Amniotic stem cell (primary cell): ENCODE measurements at places on chromosomes 3 and 15.

DNA sequence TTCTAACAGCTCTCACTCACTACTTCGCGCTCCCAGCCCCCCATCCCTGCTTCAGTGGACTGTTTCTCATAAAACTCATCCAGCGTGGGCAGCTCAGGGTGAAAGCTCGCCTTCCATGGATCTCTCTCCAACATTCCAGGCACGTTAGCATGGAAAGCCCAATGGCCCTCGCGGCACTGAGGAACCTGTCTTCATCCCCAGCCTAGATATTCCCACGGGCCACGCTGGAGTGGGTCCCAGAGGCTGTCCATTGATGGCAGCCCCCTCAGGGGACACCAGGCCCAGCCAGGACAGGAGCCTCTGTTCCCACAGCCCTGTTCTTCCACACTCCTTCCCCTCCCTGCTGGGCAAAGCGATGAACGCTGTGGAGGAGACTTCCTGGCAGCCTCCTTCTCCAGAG lies 121.1 kb downstream of the SEC22A start:
- DNase-seq: no peak

DNA sequence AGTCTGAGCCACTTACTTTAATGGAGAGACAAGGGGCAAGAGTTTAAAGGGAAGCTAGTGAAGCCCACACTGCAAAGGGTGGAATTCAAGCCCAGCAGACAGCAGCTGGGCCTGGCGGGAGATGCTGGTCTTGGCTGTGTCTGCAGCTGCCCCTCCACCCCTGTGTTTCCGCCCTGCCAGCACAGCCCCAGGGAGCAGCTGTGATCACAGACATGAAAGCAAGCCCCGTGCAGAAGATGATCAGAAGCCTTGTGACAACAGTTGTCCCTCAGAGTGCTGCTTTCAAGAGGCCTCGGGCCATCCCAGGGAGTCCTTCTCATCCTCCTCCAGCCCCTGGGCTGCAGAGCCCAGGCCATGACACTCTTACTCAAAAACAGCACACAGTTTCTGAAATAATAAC lies 24.1 kb upstream of the SLC6A1 start:
- DNase-seq: no peak

DNA sequence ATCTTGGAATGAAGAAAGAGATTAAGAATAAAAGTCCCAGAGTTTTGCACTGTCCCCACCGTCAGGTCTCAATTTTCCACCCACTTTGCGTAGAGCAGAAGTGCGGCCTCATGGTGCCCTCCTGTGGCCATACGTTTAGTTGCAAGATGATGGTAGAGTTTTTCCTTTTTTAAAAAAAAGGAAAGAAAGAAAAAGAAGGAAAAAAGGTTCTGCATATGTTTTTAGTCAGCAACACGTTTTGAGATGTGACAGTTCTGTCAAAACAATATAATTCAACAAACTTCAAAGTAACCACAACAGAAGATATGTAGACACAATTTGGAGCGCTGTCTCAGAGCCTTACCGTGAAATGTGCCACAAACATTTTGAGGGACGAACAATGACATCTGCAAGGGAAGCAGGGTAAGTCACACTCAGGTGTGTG lies 24.6 kb downstream of the EBLN2 start:
- DNase-seq: no peak

GRCh38 chr3:14633819-14634424 lies 17.6 kb upstream of the CCDC174 start:
- no peak for DNase-seq

DNA sequence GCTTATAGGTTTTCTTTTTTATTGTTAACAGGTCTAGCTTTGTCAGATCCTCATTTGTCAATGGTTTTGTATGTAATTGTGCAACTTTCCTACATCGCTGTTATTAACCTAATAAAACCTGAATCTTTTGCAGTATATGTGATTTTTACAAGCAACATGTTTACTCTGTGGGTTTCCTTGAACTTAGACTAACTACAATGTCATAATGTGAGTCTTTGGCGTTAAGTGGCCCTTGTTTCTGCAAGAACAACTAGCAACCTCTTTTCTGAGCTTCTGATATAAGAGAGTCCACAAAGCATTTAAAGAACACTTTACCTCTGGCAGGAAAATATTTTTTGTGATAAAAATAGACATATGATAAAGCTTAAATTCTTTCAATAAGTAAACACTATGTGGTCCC lies 230.3 kb upstream of the CFAP20DC start:
- no peak for DNase-seq

DNA sequence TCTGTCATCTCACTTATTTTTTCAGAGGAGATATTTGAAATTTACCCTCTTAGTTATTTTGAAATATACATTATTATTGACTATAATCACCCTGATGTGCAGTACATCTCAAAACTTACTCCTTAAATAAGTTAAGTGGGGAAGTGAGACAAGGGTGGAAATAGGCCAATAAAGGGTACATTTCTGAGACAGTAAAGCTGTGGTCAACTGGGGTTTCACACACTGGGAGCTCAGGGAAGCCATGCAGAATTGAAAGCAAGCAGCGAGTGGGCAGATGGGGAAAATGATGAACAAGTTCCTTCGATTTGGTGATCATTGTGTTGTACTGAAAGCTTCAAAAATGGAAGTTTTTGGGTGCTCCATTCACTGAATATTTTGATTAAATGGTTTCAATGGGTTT lies 21.6 kb upstream of the MOBP start:
- DNase-seq: no peak

DNA sequence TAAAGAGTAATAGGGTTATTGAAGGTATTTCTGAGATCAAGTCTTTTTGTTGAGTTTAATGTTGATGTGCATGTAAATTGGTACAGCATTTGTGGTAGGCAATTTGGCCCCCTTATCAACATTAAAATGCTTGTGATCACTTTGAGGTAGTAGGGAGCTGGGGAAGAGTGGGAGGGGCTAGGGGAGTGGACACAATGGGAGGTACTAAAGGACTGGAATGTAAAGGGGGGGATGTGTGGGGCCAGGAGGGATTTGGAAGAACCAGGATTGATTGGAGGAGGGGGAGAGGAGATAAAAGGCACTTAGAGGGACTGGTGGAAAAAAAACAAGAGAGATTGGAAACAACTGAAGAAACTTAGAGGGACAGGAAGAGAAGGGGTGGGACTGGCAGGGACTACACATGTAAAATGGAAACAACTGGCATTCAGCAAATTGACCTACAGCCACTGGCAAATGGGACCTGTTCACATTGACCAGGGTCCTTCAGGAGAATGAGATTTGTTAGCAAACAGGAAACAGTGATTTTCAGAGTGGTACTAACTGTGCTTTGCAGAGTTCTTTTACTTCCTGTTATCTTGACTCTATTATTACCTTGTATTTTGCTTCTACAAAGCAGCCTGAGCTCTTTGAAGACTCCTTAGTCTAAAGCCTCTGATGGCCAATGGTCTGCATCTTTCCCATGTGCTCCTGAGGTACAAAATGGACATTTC lies 47.8 kb upstream of the ZBTB38 start:
- DNase-seq: no peak

- DNase-seq: no peak
These were observed 19.4 kb downstream of the CCDC32 start for GRCh38 chr15:40545457-40545856.

DNA sequence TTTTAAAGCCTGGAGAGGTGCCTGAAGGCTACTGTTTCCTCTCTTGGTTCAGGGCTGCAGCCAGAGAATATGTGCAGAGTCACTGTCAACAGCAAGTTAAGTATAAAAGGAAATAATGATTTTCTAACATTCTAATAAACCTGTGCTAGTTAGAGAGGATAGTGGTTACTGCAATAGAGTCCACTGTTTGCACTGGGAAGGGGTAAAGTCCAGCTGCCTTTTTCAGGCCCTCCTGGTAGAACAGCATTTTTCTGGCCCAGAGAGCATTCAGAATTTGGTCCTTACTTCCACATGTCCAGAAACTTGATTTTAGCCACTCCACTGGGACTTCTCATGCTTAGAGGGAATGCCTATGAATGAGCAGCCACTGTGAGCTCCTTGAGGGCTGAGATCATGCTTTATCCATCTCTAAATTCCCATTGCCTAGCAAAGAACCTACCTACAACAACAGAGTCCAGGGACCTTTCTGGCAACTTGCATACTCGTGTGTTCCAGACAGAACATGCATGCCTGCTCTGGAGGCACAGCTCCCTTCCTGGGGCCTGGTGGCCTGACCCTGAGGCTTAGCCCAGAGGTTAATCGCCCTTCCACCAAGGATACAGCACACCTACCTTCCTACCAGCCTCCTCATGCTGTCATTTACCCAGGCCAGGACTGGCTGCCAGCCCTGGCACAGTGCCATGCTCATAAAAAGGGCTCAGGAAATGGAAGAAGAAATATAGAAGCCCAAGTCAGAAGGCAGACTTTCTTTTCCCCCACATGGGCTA lies 50.3 kb upstream of the ATP13A3 start:
- no peak for DNase-seq

- no peak for DNase-seq
These were observed 495.2 kb downstream of the ROBO2 start for GRCh38 chr3:77535116-77535515.

- no peak for DNase-seq
These were observed 394.0 kb downstream of the LRTM1 start for GRCh38 chr3:54533856-54534255.

DNA sequence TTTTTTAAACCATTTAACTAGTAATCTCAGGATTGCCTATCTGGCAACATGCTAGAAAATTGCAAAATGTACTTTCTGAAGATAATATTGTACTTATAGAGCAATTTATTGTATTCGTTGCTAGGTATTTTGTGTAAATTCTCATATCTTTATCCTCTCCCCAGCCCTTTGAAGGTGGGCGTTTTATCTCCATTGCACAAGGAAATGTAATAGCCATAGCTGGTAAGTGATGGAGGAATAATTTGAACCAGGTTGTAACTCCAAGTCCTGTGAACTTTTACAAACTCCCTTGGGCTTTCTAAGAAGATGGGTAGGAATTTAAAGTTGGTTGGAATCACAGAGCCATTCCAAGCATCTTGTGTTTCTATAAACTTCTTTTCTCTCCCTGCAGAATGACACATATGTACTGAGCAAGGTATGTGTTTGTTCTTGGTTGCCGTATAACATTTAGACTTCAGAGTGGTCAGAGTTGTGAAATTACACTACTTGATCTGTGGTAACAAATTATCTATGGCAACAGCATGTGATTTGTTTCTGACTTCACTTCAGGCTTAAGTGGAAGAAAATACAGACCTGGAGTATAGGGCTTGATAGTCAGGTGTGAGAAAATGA lies 170.9 kb downstream of the AKAP13 start:
- DNase-seq: no peak

- DNase-seq: no peak
These were observed 115.7 kb upstream of the PRTG start for GRCh38 chr15:55858661-55859060.

DNA sequence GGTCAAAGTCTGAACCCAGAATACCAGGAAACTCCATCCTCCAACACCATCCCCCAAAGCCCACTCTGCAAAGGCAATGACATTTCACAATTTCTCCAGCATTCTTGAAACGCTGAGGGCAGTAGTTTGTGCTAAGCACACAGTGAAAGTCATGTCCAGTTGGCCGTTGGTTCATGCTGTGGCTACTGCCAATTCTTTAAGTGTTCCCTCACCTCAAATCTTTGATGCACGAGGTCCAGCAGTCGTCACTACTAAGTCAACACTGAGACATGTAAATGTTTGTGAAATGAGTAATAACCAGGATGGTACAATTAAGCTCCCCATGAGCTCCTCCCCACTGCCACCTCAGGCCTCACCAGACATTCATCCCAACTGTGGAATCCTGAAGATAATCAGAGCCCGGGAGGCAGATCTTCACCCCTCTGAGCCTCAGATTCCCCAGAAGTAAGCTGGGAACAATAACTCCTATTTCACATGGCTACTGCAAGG lies 7.0 kb downstream of the SUCLG2 start:
- DNase-seq: peak; percentile 80

GRCh38 chr15:93307513-93307912 lies 218.5 kb upstream of the RGMA start:
- DNase-seq: no peak

- no peak for DNase-seq
These were observed 39.1 kb downstream of the MRPL46 start for GRCh38 chr15:88428053-88428452.
